ENCODE measurements at places on chromosomes 1 and 21.

DNA sequence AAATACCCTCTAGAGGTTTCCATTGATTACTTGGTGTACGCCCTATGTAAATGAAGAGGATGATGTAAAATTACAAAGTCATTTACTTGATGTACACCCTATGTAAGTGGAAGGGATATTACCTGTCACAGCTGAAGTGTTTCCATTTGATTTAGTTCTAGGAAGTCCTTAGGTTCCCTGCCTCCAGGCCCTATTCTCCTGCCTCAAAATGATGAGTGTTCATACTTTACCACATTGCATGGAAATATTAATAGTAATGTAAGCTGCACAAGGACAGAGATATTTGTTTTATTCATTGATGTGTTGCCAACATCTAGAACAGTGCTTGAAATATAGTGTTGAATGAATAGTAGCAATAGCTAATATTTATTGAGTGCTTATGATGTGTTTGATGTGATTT is 9.5 kb upstream of the AK4 start:
- DNase-seq = no peak

DNA sequence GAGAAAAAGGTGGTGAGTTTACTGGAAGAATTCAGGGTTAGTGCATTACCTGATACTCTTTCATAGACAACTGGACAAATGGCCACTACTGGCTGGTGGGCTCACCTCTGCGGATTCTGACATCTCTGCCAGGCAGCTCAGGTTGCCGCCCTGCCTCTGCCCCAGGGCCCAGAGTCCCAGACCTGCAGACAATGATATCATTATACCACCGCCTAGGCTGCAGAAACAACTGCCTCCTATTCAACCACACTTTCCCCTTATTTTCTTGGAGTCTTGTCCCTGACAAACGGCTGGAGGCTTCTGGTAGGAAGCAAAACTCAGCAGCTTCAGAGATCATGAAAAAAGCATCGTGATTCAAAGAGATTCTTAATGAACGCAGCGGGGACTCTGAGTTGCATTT is 37.0 kb downstream of the IRF2BP2 start:
- no peak for DNase-seq

- DNase-seq = peak; percentile 38
Measured at GRCh38 chr1:29124366-29125236, 898 bp upstream of the TMEM200B start.

GRCh38 chr1:222251847-222252246 is 296.1 kb downstream of the HHIPL2 start:
- no peak for DNase-seq

- no peak for DNase-seq
Measured at GRCh38 chr1:190453550-190453949, 24.1 kb downstream of the BRINP3 start.

DNA sequence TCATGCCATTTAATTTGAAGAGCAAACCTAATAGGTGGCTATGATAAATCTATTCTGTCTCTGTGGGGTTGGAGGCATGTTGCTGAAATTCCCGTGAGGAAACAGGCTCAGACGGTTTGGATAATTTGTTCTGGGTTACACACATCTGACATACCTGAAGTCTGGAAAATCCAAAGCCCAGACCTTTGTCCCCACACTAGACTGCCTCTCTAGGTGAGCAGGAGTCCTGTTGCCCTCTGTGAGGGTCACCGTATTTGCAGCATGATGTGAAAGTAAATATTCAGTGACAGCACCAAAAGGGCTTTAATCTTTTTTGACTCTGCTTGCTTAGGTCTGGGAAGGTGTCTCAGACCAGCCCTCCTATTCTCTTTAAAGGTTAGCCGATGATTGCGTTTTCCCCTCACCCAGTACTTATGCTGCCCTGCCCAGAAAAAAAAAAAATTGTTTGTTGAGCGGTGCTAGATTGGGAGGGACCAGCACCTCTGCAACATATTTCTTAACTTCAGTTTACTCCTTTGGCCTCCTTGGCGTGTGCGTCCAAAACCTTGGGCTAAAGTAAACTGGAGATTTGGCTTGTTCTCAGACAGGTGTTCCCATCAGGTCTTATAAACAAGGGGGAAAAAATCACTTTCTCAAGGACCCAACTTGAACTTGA is 67.0 kb downstream of the CACHD1 start:
- DNase-seq = no peak

DNA sequence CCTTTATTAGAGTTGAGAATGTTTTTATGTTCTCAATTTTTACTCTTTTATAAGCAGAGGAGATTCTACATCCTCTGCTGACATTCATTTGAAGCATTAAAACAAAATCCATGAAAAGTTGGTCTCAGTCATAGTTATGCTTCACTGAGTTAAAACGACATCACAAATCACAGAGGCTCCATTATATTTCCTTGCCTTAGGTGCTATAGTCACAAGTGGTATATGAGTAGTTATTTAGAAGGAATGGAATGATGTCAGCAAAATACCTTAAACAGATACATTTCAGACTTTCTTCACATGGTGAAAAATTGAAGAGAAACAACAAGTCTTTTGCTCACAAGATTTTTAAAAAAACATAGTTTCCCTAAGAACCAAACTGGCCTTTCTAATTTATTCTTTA is 11.7 kb upstream of the METTL13 start:
- DNase-seq = no peak

GRCh38 chr1:8663915-8664329 is 153.5 kb downstream of the RERE start:
- DNase-seq = no peak

DNA sequence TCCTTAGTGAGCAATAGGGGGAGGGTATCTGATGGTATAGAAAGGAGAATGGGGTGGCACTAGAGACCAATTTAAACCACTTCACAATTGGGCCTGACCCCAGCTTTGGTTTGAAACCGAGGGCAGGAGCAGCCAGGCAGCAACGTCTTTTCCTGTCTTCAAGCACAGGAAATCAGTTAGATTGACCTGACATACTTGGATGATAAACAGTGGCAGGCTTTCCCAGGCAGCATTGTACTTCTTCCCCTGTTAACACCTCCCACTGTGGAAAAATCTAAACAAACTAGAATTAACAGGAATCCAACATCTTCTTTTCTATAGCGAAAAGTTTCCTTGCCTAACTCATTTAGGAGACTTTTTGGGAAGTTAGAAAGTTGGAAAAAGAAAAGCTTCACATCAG is 40.6 kb downstream of the SELL start:
- no peak for DNase-seq

DNA sequence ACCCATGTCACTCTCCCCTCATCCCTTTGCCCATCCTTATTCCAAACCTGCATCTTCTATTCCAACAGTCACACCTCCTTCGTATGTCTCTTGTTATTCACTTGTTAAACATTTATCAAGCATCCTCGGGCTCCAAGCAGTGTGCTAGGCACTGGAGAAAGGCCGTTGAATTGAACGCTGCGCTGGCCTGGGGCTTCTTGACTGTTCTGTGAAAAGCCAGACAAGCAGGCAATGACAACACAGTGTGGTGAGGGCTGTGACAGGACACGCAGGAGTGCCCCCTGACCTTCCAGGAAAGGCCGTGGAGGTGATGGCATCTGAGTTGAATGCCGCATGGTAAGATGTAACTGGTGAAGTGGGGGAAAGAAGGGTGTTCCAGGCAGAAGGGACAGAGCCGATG is 19.2 kb downstream of the ETV3 start:
- no peak for DNase-seq

DNA sequence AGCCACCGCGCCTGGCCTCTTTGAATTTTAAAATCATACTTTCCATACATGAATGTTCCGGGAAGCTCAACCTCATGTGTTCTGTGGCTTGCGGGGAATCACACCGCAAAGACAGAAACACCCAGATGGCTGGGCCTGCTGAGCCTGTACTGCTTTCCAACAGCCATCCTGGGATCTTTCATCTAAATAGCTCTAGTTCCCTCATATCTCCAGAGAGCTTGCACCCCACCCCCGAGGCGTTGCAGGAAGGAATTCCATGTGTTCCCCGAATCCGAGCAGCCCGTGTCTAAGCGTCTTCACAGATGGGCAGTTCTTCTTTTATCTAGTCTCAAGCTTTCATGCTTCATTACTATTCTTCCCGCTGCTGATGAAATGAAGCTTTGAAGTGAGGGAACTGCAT is 66.4 kb downstream of the IGSF21 start:
- DNase-seq = no peak

DNA sequence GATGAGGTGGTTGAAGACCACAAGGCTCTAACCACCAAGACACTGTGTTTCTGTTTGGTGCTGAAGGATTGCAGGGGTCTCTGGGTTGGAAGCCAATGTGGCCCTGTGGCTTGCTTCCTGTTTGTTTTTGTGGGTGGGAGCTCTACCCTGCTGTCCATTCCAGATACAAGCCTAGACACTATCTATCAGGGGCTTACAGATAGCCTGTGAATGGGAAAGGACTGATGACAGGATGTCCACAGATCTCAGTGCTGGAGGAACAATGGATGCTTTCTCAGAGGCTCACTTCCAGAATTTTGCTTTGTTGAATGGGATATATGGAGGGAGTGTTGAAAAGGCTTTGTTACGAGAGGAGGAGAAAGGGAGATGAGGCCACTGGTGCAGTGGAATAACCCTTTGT is 69.7 kb downstream of the NOS1AP start:
- DNase-seq = no peak

DNA sequence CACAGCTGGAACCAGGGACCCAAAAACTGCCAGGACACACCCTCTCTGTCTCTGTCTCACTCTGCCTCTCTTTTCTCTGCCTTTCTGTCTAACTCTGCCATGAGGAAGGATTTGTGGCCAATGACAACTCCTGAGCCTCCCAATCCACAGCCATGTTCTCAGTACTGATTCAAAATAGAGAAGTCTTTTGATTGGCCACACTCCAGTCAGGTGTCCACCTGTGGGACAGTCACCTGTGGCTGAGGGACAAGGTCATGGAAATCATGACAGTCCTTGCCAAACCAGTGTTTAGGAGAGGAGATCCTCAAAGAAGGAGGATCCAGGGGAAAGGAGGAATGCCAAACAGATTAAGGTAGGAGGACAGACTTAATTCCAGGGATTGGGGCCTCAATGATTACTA is 15.8 kb downstream of the TINAGL1 start:
- no peak for DNase-seq

- no peak for DNase-seq
Measured at GRCh38 chr1:66944330-66945274, 19.8 kb downstream of the MIER1 start.

DNA sequence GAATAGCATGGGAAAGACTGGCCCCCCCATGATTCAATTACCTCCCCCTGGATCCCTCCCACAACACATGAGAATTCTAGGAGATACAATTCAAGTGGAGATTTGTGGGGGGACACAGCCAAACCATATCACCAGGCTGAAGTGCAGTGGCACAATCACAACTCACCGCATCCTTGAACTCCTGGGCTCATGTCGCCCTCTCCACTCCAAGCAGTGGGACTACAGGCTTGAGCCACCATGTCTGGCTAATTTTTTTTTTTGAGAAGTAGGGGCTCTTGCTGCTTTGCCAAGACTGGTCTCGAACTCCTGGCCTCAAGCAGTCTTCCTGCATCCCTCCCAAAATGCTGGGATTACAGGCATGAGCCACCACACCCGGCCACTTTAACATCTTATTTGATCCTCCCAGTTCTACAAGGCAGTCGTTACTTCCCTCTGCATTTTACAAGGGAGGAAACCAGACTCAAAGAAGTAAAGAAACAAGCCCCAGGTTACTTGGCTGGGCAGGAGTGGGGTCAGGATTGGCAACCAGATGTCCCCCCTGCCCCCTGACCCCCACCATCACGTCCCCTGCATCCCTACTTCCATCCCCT is 26.9 kb upstream of the ACTL8 start:
- DNase-seq = no peak

DNA sequence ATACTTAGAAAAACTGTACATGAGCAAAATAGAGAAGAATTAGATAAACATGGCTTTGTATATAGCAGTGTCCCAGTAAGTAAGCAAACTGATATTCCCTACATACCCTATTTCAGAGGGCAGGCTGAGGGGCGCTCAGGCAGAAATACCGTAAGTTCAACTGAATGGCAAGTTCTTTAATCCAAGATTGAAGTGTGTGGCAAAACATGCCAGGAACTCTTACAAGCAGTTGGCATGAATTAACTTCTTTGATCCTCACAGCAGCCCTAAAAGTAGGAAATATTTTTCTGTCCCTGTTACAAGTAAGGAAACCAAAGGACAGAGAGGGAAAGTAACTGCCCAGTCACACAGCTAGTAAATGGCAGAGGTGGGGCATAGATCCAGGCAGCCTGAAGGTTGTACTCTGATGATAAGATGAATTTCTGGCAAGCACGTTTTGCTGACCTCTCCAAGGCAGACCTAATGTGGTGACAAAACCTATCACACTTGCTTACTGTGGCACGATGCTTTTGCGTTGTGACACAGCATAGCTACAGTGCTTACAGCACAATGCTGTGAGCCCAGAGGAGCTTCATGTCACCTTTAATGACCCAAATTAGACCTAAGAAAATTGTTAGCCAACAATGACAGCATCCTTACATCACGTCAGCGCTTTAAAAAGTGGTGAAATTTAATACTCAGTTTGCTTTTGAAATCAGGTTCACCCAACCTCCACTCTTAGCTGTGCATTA is 35.0 kb upstream of the THEM4 start:
- DNase-seq = no peak

GRCh38 chr1:18422954-18423353 is 57.8 kb upstream of the KLHDC7A start:
- DNase-seq = no peak

DNA sequence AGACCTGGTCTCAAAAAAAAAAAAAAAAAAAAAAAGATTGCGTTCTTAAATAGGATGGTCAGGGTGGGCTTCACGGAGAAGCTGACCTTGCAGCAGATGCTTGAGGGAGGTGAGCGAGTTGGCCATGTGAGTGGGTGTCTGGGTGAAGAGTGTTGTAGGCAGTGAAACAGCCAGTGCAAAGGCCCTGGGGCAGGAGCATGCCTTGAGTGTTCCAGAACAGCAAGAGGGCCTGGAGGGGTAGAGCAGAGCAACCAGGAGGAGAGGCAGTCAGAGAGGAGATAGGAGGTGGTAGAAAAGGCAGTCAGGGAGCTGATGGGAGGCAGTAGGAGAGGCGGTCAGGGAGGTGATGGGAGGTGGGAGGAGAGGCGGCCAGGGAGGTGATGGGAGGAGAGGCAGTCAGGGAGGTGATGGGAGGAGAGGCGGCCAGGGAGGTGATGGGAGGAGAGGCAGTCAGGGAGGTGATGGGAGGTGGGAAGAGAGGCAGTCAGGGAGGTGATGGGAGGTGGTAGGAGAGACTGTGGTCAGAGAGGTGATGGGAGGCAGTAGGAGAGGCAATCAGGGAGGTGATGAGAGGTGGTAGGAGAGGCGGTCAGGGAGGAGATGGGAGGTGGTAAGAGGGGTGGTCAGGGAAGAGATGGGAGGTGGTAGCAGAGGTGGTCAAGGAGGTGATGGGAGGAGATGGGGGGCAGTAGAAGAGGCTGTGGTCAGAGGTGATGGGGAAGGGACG is 20.2 kb upstream of the PADI6 start:
- DNase-seq = no peak

Data from stimulated activated CD8-positive, alpha-beta memory T cell treated with anti-CD3 and anti-CD28 coated beads, Interleukin-4, amount 100 ng/mL, for 24 hours (primary cell).